ENCODE measurements at places on chromosomes 4 and X.

DNA sequence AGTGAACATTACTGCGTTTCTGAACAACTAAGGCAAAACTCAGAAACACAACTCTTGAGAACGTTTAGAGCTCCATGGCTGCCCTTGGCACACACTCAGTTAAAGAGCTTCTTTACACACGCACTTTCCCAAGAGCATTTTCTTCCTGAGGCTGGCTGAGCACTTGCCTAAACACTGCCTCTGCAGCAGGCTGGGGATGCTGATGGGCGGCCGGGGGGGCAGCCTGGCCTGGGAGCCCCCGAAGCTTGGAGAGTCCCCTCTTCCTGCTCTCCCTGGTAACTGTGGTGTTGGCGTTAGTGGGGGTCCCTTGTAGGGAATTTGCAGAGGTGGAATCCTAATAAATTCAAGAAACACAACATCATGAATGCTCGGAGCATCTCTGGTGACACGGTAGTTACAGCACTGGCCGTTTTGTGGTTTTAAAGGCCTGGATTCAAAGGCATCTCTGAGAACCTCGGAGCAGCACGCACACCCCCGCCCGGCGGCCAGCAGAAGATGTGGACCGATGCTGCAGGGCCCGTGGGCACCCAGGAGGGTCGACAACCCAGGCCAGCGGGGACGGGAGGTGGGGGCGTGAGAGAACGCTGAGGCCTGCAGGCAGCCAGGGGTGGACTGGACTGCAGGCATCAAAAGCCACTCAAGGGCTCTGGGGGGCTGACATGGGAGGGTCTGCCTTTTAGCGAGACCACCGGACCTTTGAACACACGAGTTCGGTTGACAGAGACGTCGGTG, 45.4 kb downstream of the FGFRL1 start:
- DNase-seq, result no peak

GRCh38 chr4:89496851-89497250, 189.3 kb upstream of the GPRIN3 start:
- DNase-seq, result no peak

DNA sequence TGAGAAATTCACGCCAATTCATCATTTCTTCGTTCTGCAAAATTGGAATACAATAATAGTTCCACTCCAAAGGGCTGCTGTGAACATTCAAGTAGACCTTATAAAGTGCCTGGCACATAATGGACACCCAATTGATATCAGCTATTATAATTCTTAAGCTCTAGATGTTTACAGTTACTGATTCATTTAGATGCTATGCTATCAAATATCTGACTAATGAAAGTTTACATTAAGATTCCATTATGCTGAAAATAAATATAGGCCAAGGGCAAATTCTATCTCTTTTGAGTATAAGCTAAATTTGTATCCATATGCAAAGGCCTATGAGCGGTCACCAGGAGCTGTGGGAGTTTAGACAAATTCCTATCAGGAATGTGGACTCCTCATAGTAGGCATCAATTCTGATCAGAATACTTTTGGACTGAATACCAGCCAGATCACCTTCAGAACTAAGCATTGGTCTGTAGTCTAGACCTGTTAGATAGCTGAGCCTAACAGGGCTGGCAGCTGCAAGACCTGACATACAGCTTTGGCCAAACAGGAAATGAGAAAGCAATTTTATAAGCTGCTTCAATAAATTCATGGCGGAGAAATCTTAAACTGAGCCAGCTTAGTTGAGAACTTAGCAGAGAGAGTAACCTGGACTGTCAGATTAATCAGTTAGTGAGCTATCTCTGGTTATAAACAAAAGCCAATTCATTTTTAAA, 384.3 kb upstream of the ACTRT1 start:
- DNase-seq, result no peak

DNA sequence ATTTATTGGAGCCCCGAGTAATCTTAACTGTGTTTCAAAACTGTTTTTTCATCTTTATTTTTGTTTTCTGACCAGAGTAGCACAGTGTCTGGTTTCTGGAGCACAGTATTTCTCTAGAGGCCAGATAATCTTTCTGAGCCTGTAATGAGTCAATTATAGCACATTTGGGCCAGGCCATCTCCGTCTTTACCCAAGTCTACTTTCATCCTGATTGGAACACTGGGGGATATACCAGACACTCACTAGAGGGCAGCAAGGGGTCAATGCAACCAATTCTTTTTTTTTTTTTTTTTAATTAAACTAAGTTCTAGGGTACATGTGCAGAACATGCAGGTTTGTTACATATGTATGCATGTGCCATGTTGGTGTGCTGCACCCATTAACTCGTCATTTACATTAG, 282.0 kb downstream of the ARHGAP24 start:
- no peak for DNase-seq

DNA sequence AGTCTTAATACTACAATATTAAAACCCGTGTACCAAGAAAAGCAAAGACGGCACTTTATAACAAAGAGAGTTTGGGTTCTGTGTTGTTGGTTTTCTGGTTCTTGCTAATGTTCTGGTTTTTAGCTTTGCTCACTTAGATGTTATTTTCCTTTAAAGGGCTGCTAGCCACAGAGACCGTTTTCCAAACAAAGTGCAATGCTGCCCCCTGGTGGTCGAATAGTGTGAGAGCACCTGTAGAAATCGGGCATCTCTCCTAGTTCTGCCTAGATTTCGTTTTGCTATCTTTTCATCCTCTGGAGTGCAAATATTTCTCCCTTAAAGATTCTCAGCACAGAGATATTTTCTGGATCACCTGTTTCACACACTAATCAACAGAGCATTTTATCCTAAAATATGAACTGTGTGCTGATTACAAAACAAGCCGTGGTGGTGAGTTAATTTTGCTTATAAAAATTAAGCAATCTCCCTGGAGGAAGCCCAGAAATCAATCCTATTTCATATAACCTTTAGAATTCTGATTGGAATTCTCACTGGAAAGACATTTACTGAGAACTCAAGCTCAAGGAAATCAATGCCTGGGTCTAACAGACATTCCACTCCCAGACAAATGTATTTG, 334.5 kb upstream of the NOCT start:
- DNase-seq, result peak; percentile 78

DNA sequence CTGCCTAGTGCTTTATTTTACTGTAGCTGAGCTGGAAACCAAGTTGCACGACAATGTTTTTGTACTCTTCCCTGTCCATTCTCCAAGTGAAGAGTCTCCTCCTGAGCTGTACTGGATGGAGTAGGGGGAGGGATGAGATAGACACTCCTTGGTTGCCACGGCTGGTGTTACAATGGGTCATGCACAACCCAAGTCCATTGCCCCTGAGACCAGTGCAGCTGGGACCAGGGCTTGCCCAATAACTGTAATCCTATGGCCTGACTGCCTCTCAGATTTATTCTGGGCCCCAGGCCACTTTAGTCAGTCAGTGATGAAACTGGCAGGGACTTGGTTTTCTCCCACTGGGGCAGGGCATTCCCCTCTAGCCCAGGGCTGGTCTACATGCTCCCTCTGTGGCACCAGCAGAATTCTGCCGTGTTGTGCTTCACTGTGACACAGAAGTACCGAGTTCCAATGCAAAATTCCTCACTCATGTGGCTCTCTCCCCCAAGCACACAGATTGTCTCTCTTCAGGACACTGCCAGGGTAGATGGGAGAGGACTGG, 203.3 kb upstream of the PCDH18 start:
- no peak for DNase-seq

DNA sequence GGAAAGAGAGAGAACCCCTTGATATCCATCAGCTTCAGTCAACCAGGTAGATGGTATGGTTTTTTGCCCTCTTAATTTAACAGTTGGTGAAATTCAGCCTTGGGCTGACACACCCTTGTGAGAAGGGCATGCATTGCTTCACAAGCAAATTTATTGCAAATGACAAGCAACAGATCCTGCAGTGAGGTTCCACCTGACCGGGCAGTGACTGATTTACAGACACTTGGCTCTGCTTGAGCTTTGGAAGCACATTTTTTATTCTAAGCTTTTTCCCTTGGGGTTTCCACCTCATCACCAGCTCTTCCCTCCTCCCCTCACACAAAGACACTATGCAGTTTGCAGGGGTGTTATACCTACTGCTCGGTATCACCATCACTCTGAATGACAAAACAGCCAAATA, 28.3 kb upstream of the SERTM2 start:
- no peak for DNase-seq

DNA sequence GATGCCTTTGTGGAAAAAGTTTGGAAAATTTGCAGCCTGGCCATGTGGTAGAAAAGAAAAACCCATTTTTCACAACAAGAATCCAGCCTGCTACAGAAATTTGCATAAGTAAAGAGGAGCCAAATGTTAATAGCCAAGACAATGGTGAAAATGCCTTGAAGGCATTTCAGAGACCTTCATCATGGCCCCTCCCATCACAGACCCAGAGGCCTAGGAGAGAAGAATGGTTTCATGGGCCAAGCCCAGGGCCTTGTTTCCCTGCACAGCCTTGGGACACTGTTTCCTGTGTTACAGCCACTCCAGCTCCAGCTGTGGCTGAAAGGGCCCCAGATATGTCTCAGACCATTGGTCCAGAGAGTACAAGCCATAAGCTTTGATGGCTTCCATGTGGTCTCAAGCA, 101.4 kb upstream of the LINC00632 start:
- DNase-seq, result no peak

DNA sequence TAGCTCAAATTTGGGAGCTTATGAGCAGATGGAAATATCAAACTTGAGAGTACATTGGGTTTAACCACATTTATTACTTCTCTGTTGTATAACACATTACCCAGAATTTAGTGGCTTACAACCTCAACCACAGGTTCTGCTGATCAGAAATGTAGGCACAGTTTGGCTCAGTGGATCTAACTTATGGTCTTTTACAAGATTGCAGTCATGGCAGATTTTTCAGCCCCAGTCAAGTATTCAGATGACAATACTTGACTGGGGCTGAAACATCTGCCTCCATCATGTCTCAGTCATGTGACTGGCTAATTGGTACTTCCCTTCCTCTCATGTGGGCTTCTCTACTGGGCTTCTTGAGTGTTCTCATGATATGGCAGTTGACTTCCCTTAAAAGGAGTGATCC, 44.0 kb upstream of the ADAD1 start:
- DNase-seq, result no peak

- DNase-seq, result no peak
These were observed 231.0 kb upstream of the GYPA start for GRCh38 chr4:144371485-144371884.

DNA sequence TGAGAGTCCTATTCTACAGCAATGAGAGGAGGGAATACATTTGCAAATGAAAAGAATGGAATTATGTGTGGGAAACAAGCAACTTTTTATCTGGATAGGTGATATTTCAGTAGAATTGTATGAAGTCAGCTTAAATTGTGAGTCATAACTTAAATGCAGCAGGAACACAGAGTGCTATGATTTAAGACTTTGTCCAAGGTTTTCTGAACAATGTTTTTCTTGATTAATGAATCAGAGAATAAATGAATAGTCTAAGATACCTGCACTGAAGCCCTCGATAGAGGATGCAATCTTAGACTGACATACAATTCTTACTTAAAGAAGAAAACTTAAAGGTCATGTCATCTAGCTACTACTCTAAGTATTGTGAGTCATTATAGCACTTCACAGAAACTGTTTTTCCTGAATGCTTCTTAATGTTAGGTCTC, 8.0 kb downstream of the ARHGEF38 start:
- DNase-seq, result no peak

DNA sequence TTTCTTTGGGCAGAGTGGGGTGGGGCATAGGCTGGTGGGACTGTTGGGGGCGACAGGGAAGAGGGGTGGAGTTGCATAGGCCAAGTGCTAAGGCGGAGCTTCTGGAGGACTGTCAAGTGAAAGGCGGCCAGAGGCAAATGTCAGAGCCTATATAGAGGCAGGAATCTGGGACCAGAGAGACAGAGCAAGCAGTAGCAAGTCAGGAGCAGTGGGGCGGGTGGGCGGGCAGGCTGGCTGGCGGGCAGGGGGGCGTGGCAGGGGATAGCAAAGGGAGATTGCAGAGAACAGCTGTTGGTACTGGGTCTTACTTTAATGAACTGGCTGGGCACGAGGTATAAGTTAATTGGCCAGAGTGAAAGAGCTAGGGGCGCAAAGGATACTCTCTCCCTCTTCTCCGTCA, 89.8 kb downstream of the RTL9 start:
- no peak for DNase-seq

DNA sequence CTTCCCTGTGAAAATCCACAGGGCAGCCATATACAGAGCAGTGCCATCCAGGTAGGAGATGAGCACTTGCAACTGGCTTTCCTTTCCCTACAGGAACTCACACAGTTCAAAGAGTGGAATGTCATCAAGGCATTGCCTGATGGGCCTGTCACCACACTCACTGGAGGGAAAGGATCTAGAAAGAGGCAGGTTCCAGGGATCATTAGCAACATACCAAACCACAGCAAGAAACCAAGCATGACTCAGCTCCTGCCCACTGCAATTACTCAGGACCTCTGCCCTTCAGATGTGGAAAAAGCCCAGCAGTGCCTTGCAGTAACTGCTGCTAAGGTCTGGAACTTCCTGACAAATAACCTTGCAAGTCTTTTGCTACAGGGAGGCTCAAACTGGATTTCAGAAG, 101.2 kb downstream of the ZNF674 start:
- no peak for DNase-seq

DNA sequence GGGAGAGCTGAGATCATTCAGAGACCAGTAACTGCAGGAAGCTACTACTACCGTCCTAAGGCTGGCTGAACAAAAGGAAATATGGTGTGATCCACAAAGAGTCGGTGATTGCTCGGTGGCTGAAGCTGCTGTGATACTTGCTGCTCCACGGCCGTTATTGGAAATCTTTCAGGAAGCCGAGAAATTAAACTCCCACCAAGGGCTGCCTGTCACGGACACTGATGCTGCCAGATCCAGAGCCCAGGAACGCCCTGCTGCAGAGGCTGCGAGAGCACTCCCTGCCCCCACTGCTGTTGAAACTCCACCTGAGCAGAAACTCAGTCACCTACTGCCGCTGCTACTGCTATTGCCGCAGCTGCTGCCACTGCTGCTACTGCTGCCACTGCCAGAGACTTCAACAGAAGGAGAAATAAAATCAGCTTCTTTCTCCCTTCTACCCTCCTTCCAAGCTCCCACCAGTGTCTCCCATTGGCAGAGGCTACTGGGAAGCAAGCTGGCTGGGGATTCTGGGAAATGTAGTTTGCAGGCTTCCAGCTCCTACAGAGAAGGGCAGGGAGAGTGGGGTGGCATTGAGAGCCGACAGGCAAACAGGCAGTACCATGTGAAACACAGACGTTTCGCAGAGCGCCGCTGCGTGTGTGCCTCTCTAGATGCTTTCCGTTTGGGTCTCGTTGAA, 126.0 kb upstream of the ENPP6 start:
- DNase-seq, result peak; percentile 65

GRCh38 chr4:25484243-25484721, 107.2 kb downstream of the ANAPC4 start:
- DNase-seq, result peak; percentile 80

- no peak for DNase-seq
These were observed 21.1 kb downstream of the MSANTD1 start for GRCh38 chr4:3269991-3270611.

- no peak for DNase-seq
These were observed 105.8 kb upstream of the DCAF12L1 start for GRCh38 chrX:126658447-126658846.
